ENCODE measurements at places on chromosomes 11 and 22. TPM values are rescaled to one million over a fixed set of nuclear protein-coding genes. Genes with fewer than 3 reads are reported as not detected.

The GPR83 gene
- polyA plus RNA-seq, result 0.67 TPM

The EHF gene
- polyA plus RNA-seq, result 24.5 TPM

The APOA5 gene
- polyA plus RNA-seq, result not detected

The ADM gene
- polyA plus RNA-seq, result 7.0 TPM

The ST14 gene
- polyA plus RNA-seq, result 31.1 TPM

- DNase-seq, result peak; percentile 44
Measured at GRCh38 chr11:74388678-74389327, 9.4 kb downstream of the PGM2L1 start.

- DNase-seq, result no peak
Measured at GRCh38 chr11:12716816-12717215, 42.6 kb downstream of the TEAD1 start.

- DNase-seq, result no peak
Measured at GRCh38 chr11:31797190-31798056, 13.7 kb downstream of the PAX6 start.

DNA sequence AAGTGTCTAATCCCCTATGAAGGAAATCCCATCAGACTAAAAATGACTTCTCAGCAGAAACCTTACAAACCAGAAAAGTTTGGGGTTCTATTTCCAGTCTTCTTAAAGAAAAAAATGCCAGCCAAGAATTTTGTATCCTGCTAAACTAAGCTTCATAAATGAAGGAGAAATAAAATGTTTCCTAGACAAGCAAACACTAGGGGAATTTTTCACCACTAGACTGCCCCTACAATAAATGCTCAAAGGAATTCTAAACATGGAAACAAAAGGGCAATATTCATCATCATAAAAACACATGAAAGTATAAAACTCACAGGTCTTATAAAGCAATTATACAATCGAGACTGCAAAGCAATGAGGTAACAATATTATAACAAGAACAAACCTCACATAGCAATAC, 124.3 kb downstream of the PLEKHA7 start:
- no peak for DNase-seq
